ENCODE measurements at places on chromosomes 12 and 14.

DNA sequence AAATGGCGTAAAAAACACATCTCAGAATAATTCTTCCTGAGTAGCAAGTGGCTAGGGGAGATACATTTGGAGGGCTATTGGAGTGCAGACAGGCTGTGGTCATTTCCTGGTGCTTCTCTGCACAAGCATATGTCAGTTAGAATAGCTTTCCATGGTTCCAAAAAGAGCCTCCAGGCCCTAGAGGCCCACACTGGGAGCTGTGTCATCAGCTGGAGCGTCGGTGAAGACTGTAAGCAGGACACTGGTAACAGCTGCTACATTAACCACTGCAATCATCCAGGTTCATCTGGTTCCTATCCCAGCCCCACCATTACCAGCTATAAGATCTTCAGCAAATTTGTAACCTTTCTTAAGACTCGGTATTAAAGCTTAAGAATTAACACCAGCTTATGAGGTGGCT lies 31.7 kb upstream of the APPL2 start:
- DNase-seq: peak; percentile 37

GRCh38 chr12:88310069-88310468 lies 168.0 kb downstream of the TMTC3 start:
- peak; percentile 82 for DNase-seq

GRCh38 chr12:75508159-75508558 lies 3.2 kb downstream of the KRR1 start:
- no peak for DNase-seq

DNA sequence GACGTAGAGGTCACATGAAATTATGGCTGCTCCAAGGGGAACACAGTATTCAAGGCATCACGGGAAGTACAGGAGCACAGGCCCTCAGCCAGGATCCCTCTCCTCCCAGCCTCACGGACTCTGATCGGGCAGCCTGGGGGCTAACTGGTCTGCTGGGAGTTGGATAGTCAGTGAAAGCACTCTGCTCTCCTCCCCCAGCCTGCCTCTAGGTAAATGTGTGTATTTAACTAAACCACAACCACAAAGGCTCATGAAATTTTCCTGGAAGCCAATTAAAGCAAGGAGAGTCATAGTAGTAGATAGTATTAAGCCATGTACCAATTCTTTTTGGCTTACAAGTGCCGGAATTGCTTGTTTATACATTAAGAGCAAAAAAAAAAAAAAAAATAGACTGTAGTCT lies 254.3 kb downstream of the MSRB3 start:
- peak; percentile 95 for DNase-seq

DNA sequence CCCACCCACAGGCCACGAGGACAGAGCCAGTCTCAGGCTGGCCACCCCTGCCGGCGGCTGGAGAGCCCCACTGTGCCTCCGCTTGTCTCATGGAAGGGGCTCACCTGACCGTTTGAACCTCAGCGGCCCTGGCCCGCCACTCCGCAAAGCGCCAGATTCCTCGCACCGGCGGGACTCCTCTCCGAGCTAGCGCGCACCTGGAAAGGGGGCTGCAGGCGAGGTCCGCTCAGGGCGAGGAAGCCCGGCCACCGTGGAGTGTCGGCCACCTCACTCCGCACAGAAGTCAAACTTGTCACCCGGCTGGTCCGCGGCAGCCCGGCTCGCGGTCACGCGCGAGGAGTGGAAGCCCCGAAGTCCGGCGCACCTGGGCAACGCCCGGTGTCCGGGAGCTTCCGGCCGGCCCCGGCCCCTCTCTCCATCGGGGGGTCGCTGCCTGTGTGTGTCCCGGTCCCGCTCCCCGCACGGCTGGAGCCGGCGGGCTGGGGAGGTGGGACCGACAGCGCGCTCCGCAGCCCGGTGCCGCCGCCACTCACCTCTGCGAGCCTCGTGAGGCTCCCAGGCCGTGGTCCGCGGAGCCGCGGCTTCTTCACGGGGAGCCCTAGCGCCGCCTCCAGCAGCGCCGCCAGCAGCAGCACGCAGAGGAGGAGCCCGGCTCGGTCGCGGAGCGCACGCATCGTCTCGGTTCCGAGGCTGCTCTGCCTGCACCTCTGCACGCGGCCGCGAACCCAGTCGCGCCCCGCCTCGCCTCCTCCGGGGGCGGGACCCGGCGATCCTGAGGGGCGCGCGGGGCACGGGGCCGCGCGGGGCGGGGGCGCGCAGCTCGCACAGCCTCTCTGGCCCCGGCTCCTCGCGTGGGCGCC lies at the start of gene ISM2:
TSS of gene ISM2 (minus strand) at position 697 of the 860 bp plus-strand sequence. CDS start at position 674, 23 bp downstream.
- DNase-seq: peak; percentile 17

DNA sequence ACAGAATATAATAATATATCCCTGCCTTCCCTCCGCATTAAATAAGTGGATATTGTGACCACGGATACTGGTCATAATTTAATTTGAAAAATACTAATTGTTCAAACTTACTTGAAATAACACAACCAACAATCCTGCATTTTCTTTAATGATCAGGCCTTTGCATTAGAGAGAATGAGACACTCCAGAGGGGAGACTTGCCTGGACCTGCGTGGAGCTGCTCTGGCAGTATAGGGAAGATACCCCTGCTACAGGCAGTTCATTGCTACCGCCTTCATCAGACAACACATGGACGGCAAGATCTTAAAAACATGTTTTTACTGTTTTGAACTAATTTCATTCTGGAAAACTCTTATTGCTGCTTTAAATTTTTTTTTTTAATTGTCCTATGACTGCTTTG lies 211.0 kb upstream of the FAR2 start:
- no peak for DNase-seq

DNA sequence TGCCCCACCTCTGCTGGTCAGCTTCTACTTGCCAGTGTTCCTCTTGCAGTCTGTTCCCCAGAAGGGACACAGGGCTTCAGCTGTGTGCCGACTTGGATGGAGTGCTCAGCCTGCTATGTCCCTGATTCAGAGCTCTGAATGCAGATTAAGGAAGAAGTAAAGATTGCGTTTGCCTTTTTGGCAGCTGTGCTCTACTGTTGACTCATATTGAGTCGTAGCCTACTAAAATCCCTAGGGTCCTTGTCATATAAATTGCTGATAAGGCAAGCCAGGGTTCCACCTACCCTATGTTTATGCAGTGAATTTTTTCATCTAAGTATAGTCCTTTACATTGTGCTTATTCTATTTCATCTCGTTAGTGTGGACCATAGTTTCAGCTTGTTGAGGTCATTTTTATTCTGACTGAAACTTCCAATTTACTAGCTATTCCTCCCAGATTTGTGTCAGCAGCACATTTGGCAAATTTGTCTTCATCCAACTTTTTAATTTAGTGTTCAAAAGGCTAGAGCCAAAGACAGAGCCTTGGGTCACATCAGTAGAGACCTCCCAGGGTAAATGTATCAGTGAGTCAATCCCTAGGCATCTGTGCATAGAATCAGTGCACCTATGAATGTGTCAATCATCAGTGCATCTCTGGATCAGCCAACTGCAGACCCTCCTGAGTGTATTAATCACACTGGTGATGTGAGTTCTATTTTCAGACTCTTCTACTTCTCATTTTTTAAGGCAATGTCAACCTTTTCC lies 31.9 kb downstream of the CACNA1C start:
- peak; percentile 86 for DNase-seq

GRCh38 chr12:124454735-124455134 lies 112.7 kb downstream of the NCOR2 start:
- peak; percentile 32 for DNase-seq

DNA sequence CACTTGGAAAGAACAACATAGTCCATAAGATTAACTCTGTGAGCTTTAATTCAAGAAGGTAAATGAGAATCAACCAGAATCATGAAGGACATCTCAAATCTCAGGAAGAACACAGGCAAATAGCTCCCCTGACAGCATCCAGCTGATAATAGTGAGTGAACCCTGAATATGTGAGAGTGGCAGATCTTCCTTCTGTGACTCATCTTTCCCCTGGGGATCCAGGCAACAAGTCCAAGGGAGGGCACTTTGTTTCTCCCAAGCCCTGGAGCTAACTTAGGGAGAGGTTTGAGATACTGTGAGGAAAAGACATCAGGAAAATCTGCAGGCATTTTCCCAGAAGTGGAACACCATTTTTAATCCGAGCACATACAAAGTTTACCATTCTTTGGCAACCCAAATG lies 763.9 kb upstream of the MGAT4C start:
- peak; percentile 7 for DNase-seq

DNA sequence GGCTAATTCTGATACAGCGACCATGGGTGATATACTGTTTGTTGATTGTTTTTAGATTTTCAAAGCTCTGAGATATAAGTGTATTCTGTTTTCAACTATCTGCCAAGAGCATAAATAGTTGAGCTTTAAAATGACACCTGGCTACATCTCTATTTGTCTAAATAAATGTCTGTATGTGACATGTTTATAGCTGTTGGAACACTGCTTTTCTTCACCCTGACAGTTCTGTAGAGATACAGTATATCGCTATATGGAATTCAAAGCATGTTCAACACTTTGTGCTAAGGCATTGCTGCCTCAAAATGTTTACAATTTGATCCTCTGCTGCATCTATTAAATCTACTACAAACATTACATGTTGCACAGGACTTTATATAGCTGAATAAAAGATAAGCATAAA lies 27.4 kb upstream of the MGAT4C start:
- DNase-seq: no peak

DNA sequence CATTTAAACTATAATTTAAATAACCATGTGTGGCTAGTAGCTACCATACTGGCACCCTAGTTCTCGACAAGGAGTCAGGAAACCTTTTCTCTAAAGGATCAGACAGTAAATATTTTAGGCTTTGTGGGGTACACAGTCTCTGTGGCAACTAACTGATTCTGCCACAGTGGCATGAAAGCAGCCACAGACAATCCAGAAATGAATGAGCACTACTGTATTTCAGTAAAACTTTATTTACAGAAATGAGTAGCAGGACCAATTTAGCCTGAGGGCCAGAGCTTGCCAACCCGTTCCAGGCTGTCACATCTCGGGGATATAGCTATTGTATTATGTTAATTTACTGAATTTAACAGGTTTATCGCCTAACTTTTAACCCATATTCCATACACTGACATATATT lies 278.7 kb downstream of the ITPR2 start:
- DNase-seq: no peak

DNA sequence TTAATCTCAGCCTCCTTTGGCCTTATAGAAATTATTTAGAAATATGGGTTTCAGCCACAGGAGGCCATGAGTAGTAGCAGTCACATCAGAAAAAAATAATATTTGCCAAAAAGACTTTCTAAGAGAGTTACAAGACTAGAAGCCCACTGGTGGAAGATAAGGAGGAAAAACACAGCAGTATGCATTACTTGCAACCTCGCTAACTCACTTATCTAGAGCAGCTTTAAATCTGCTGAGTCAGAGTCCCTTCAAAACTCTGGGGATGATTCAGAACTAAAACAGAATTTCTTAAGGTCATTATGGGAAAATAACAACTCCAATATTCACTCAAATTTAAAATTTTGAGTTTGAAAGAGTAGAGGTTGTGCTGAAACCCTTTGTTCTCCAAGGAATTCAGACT lies 6.2 kb downstream of the OR4K17 start:
- DNase-seq: no peak

GRCh38 chr14:93654599-93654998 lies 133.7 kb downstream of the PRIMA1 start:
- no peak for DNase-seq

DNA sequence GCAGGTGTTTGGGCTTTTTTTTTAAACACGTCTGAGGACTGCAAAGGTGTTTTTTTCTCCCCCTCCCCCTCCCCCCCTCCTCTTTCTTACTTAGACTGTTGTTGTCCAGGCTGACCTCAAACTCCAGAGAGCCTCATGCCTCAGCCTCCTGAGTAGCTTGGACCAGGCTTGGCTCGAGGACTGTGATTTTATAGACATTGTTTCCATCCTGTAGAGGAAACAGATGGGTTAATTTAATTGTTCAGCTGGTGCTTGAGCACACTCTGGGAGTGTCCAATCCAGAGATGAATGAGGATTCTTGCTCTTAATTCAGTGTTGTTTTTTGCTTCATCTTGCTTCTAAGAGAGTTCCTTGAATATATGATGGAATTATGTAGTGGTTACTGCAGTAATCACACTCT lies 42.1 kb downstream of the RASSF3 start:
- no peak for DNase-seq

GRCh38 chr14:43587183-43587582 lies 919.9 kb downstream of the FSCB start:
- DNase-seq: no peak

- DNase-seq: no peak
Measured at GRCh38 chr14:75459791-75460190, 32.0 kb downstream of the JDP2 start.

DNA sequence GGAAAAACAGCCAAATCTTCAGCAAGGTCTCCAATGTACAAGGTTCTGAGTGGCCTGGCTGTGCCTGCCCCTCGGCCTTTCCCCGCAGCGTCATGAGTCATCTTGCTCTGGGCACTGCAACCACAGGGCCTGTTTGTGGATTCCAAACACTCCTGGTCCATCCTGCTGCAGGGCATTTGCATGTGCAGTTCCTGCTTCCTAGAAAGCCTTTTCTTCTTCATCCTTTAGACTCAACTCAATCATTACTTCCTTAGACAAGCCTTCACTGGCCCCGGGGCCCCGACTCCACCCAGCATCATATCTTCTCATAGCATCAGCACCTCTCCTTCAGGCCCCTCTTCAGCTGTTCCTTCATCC lies 101.8 kb upstream of the EGLN3 start:
- peak; percentile 15 for DNase-seq

GRCh38 chr12:6703631-6704030 lies 3.0 kb upstream of the PIANP start:
- DNase-seq: no peak

- DNase-seq: no peak
Measured at GRCh38 chr14:98477935-98478334, 794.1 kb downstream of the BCL11B start.

- DNase-seq: no peak
Measured at GRCh38 chr12:77514511-77514910, 316.2 kb upstream of the NAV3 start.

DNA sequence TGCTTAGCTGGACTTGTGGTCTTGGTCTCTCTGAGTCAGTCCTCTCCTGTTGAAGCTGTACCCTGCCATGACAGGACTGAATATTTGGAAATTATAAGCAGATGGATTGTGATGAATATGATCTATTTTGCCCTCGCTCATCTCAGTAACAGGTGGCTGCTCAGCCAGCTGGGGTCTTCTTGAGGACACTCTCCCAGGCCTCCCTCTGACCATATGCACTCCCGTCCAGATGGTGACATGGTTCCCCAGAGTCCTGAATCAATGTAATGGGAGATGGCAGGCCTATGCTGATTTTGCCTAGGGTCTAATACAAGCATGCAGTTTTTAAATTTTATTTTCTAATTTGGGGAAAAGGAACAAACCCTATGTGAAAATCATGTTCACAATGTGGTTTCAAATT lies 63.1 kb upstream of the TRHDE start:
- DNase-seq: no peak

GRCh38 chr14:57046175-57046574 lies 222.5 kb downstream of the EXOC5 start:
- no peak for DNase-seq

DNA sequence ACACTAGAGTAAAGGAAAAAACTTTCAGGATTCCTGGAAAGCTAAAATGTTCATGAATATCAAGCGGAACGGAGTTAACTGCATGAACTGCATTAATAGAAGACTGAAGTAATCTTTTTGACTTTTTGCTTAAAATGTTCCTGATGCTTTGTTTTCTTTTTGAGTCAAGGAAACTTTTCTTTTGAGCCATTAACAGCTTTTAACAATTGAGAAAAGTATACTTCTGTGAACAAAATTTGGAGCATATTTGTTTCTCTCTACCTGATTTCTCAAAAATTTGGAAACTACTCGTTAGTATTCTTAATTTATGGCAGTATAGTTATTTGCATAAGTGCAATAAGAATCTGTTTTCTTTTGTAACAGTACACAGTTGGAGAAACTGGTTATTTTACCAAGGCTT lies 78.5 kb downstream of the CALM1 start:
- DNase-seq: no peak

- peak; percentile 69 for DNase-seq
Measured at GRCh38 chr12:79782172-79782900, 91.6 kb upstream of the PAWR start.

Data from fibroblast of upper back skin (primary cell).